ENCODE measurements at places on chromosomes 5 and 9.

- no peak for DNase-seq
Measured at GRCh38 chr5:38099205-38100168, 158.9 kb upstream of the EGFLAM start.

DNA sequence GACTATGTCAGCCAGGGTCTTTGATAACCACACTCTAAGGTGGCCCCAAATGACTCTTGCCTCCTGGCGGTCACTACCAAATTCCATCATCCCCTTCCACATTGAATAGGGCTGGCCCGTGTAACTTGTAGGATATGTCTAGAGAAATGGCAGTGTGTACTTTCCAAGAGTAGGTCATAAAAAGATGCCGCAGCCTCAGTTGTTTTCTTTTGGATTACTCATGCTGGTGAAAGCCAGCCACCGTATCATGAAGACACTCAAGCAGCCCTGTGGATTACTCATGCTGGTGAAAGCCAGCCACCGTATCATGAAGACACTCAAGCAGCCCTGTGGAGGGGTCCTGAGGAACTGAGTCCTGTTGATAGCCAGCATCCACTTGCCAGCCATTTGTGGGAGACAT is 172.0 kb upstream of the TBC1D2 start:
- DNase-seq: no peak

- DNase-seq: no peak
Measured at GRCh38 chr5:33291216-33292000, 149.4 kb upstream of the TARS1 start.

GRCh38 chr5:166166071-166166470 is 2125.4 kb upstream of the WWC1 start:
- no peak for DNase-seq

DNA sequence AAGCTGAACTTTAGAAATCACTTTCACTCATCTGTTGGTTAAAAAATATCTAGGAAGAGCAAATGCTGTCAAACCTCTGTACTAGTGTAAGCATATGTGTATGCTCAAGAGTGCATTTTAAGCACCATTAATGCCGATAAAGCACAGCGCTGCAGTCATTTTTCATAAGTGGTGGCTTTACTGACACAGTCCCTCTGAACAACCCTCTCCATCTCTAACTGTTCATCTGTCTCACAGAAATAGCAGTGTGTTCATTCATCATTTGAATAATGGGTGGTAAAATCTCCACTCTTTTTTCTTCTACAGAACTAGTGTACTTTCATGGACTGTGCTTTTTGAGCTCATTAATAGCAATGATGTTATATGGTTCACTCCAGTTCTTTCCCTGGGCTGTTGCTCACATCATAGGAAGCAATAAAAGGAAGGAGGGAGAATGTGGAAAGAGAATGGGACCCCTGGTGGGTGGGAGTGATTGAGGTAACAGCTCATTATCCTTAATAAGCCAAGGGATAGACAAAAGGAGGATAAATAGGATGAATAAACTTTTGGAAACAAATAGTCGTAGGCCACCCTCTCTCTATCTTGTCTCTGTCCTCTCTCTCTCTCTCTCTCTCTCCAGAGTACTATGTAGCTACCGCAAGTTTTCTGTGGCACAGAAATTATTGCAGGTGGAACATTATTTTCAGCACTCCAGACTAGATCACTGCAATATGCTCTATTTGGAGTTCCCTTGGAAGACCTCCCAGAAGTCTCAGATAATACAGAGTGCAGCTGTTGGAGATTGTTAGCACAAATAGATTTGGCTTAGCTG is 117.9 kb upstream of the PRDM9 start:
- no peak for DNase-seq

DNA sequence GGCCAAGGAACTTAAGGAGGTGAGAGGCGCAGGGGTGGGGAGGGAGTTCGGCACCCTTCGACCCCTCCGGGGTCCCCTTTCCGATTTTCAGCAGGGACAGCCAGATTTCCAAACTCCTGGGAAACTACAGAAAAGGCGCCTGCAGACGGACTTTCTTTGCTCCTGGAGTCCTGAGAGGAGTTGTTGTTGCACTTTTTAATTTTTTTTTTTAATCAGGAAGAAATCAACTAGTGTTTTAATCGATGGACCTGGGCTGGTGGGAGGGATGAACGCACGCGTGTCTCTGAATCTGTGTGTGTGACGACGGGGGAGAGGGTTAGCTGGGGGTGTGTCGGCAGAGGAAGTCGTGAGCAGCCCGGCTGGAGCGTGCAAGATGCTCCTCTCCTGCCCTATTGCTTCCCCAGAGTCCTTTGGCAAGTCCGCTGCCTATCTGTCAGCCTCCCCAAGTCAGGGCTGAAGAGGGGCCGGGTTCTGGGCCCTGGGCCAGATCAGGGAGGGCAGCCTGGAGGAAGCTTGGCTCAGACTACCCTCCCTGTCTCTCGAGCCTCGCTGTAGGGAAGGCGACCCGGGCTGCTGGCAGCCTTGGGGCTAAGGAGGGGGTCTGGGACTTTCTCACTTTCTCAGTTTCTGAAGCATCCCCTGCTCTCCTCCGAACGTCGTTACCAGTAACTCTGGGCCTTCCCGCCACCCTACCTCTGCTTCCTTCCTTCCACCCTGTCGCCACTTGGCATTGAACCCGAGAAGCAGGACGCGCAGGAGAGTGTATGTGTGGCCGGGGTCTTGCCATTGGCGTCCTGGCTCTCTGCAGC is 731 bp downstream of the PRR16 start:
- peak; percentile 64 for DNase-seq

- DNase-seq: no peak
Measured at GRCh38 chr5:69136293-69136692, 30.7 kb upstream of the CCNB1 start.

DNA sequence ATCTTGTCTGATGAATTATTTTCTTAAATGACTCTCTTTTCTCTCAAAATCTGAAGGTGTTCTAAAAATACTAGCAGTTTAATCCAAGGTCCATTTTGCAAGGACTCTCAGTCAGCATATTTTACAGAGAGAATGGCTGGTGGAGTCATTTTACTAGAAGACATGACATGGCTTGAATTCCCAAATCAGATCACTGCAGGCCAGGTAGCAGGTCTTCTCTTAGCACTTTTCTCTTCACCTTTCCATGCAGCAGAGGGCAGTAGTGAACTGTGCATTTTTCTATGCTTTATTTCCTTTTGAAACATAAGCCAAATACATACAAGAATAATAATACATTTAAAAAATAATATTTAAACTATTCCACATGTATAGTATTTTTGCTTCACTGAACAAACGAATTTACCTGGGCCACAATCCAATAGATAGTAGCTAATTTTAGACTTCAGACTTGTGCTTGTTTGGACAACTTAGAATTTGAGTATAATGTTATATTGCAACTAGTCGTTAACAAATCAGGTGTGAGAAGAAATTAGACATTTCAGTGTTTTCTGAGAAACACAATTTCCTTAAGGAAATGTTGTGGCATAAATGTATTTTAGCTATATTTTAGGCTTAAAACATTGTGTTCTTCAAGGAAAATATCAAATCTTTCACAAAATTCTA is 289.4 kb upstream of the DAB2 start:
- DNase-seq: peak; percentile 25

All from right kidney (tissue), 9 donors.